ENCODE measurements at places on chromosomes 3 and 15.

DNA sequence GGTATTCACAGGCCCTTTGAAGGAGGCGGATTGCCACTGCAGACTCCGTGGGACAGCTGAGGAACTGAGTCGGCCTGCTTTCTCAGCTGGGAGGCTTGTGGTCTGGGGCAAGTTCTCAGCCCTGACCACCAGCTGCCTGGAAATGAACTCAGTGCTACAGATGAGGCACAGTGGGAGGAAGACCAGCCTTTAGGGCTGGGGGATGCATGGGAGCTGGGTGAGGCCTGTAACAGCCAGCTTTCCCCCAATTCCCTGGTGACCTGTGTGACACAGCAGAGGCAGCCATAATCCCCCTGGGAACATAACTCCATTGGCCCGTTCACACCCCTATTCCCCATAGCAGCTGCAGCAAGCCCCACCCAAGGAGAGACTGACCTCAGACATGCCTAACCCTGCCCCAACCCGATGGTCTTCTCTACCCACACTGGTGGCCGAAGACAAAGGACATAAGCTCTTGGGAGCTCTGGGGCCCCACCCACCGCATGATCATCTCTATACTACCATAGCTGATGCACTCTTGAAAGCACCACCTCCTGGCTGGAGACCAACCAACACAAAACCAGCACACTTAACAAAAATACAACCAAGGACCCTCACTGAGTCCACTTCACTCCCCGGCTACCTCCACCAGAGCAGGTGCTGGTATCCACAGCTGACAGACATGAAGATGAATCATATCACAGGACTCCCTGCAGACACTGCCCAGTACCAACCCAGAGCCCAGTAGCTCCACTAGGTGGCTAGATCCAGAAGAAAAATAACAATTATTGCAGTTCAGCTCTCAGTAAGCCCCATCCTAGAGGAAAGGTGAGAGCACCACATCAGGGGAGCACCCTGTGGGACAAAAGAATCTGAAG is 24.9 kb downstream of the ZMAT3 start:
- no peak for DNase-seq

DNA sequence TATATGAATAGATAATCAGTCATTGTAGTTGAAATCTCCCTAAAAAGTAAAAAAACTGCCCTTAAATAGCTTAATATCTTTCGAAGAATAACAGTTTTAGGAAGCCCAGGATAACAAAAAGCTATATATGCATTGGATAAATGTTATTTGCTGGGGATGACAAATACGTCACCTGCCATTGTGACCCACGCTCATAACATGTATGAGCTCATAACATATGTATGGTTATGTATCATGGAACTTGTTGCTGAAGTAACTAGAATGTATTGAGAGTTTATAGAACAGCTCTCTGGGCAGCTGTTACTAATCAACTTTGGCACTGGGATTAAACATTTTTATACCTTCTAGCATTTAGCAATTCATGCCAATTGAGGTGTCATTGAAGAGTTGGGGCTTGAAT is 1.7 kb upstream of the LRCH3 start:
- no peak for DNase-seq

DNA sequence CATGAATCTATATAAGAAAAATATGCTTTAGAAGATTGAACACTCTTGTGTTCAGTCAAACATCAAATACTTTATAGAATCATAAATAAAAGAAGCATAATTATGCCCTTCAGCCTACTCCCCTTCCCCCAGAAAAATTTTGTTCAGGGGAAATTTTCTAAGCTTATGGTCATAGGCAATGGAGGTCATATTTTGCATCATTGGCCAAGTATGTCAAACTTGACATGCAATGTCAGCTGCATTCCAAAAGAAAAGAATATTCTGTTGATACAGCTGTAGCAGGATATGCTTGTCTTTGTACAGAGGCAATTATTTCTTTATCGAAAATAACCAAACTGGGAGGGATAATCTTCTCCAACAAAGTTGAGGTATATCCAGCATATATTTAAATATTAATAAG is 328.2 kb downstream of the ZIC1 start:
- DNase-seq, result no peak

DNA sequence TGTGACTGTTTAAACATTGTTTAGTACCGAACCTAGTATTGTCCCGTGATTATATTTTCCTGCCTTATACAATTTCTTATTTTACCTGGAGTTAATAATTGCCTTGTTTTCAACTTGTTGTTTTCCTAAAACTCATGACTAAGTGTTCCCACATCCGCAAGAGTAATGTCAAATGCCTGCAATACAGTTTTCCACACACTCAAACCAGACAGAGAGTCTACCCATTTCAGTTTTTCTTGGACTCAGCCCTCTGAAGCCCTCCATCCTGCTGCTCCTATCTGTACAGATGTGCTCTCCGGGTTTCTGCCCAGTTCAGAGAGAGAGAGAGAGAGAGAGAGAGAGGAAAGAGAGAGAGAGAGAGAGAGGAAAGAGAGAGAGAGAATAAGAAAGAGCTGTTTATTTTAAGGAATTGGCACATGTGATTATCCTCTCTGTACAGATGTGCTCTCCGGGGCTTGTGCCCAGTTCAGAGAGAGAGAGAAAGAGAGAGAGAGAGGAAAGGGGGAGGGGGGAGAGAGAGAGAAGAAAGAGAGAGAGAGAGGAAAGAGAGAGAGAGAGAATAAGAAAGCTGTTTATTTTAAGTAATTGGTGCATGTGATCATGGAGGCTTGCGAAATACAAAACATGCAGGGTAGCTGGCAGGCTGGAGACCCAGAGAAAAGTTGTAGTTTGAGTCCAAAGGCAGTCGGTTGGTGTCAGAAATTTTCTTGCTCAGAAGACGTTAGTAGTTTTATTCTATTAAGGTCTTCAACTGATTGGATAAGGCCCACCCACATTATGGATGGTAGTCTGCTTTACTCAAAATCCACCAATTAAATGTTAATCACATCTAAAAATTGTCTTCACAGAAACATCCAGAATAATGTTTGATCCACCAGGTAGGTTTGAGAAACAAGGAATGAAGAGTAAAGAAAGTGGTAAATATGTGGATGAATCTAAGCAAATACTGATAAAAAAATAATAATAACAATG is 104.1 kb upstream of the GOLGA8J start:
- DNase-seq, result no peak

GRCh38 chr3:145981056-145981455 is 179.9 kb downstream of the PLOD2 start:
- no peak for DNase-seq

DNA sequence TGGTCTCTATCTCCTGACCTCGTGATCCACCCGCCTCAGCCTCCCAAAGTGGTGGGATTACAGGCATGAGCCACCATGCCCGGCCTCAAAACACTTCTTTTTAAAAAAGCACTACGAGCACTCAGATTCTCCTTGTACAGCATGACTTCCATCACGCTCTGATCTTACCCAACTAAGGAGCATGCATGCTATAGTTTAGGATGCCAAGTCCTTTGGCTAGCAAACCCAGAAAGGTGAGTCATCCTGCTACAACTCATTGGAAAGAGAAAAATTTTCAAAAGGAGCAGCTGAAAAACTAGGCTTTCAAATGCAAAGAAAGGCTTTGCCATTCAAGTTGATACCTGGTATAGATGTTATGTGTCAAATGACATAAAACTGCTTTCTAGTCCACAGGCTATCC is 70.3 kb upstream of the PRICKLE2 start:
- no peak for DNase-seq

DNA sequence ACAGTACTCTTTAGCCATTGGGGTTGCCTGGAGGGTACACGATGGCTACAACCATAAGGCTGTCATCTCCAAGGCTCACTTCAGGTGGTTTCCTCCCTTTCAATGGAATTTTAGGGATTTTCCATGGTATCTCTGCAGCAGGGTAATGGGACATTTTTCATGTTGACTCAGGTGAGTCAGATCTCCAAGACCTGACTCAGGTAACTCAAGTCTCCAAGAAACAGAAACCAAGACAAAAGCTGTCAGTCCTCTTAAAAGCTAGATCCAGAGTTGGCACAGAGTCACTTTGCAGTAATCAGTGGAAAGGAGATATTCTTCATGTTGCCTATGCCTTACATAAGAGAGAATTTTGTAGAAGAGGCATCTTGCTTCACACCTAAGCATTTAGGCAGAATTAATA is 375.8 kb upstream of the ARPP21 start:
- no peak for DNase-seq

- no peak for DNase-seq
These were observed 7.5 kb downstream of the ARHGAP31 start for GRCh38 chr3:119301662-119302061.

- DNase-seq, result no peak
These were observed 78.3 kb upstream of the TPM1 start for GRCh38 chr15:62964251-62964650.

- DNase-seq, result no peak
These were observed 5.6 kb downstream of the SIAH2 start for GRCh38 chr3:150757364-150757763.

DNA sequence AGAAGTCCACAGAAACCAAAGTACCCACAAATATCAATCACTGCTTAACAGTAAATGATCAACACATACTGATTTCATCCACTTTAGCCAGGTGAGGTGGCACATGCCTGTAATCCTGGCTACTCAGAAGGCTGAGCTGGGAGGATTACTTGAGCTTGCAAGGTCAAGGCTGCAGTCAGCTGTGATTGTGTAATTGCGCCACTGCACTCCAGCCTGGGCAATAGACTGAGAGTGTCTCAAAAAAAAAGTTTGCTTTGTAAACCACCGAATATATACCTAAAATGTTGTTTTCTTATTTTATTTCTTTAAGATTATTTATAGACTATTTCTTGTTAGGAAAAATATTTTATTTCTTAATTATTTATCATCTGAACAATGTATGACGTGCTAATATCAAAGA is 8.7 kb upstream of the ATP13A4 start:
- no peak for DNase-seq

DNA sequence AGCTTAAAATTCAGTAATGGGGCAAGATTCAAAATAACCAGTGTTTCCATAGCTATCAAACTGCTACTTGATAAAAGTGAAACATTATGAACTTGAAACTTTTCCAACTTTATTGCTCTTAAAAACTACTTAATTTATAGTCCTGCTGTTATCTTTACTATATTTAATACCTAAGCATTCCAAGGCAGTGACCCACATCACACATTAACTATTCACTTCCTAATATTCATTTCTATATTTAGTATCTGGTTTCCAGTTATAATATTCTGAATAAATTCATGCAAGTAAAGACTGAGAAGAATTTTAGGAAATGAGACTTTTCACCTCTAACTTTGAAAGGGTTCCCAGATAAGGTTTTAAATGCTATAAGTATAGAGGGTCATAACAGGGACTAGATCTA is 64.9 kb downstream of the UACA start:
- DNase-seq, result no peak

Measured in stimulated activated CD4-positive, alpha-beta T cell treated with anti-CD3 and anti-CD28 coated beads, Interleukin-2, amount 100 ng/mL, for 48 hours (primary cell).